CD4-positive, alpha-beta T cell (primary cell): ENCODE measurements at places on chromosomes 1 and 21.

DNA sequence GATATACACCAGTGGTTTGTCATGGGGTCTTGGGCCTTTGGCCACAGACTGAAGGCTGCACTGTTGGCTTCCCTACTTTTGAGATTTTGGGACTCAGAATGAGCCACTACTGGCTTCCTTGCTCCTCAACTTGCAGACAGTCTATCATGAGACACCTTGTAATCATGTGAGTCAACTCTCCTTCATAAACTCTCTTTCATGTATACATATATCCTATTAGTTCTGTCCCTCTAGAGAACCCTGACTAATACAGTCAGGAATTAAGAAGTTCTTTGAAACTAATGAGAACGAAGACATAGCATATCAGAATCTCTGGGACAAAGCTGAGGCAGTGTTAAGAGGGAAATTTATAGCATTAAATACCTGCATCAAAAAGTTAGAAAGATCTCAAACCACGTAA is 110.8 kb downstream of the SLC5A9 start:
- no peak for DNase-seq

DNA sequence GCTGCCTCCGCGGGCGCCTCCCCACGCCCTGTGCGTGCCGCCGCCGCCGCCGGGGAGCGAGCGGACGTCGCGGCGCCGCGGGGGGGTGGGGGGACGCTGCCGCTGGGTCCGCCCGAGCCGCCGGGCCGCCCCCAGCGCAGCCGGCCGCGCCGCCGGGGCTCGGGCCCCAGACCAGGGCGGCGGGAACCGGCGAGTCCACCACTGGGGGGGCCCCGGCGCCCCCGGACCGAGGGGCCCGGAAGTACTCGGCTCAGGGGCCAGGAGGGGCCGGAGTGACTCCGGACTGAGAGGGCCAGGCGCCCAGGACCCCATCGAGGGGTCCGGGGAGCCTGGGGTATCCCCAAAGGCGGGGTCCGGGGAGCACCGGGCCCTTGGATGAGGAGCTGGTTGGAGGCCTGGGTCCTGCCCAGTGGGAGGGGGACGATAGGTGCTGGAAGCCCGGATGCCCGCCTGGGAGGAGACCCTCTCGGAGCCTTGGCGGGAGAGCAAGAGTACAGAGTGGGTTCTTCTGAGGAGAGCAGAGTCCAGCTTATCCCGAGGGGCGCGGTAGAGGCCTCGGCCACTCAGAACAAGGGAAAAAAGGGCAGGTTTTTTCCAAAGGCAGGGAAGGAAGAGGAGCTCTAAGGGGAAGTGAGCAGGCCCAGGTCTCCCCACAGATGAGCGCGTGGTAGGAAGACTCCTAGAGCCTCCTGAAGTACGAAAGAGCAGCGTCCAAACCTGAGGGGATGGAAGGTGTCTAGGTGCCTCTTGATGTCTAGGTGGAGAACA is 556 bp downstream of the GMEB1 start:
- peak; percentile 68 for DNase-seq

DNA sequence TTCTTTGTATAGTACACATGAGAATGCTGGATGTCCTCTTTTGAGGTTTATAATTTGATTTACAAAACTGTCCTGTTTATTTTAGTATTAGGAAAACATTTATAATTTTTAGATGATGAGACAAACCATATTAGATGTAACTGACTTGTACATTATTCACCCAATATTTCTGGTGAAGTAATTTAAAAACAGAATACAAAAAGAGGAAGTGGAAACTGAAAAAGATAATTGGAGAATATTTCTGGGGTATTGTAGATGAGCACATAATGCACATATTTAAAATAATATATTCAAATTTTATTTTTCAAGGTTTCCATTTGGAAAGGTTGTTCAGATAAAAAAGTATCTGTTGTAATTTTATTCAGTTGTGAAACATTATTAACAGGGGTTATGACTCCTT is 40.7 kb downstream of the XPR1 start:
- DNase-seq = no peak

DNA sequence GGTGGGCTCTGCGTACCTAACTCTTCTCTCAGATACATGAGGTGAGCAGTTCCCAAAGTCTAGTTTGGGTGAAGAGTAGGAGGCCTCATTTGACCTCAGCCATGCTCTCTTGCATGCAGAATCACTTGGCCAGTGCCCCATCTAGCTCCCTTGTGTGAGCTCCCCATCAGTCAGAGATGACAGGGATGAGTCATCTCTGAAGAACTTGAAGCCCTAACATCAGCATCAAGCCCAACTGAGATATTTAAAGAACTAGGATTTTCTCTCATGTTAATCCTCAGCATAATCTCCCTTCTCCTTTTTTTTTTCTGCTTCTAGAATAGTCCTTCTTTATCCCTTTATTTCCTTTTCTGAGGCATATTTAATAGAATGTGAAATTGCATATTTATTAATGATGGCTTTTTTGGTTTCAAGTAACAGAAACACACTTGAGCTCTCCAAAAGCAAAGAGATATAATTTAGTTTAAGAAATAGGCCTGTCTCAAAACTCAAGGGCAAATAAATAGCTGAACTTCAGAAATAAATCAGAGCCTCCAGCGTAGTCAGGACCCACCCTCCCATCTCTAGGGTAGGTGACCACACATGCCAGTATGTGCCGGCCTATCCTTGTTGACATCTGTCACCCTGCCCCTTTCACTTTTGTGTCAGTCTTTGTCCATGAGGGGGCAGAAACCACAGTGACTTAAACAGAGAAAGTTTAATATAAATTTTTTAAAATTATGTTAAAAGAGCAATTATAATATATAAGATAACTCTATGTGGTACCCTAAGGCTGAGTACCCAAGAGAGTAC is 112.3 kb downstream of the TSEN15 start:
- DNase-seq = no peak
